ENCODE measurements at places on chromosomes 4 and X.
A peak's percentile ranks its signal among the peaks of the same experiment; 100 is the strongest.

DNA sequence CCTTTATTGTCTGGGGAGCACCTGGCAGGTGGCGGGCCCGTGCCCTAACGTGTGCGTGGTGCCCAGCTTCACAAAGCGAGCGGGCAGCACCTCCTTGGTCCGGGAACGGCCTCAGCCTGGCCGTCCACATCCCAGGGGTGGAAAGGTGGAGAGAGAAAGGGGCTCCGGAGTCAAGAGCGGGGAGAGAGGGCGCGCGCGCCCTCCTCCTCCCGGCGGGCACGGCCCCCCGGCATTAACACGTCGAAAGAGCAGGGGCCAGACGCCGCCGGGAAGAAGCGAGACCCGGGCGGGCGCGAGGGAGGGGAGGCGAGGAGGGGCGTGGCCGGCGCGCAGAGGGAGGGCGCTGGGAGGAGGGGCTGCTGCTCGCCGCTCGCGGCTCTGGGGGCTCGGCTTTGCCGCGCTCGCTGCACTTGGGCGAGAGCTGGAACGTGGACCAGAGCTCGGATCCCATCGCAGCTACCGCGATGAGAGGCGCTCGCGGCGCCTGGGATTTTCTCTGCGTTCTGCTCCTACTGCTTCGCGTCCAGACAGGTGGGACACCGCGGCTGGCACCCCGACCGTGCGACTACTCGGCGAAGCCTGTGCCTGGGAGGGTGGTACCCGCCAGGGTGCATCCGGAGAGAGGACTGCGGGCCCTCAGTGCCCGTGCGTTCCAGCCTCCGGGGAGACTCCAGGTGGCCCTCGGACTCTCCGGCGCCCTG lies at the start of gene KIT:
Gene KIT, plus strand, starts transcription at position 407 of the 701 bp plus-strand sequence. Its CDS starts 58 bp downstream, at position 465.
- peak; percentile 39 for DNase-seq

GRCh38 chrX:154002215-154002719 lies 17.4 kb downstream of the IRAK1 start:
- DNase-seq: no peak

- DNase-seq: no peak
Measured at GRCh38 chr4:74263551-74263950, 44.7 kb upstream of the EPGN start.

DNA sequence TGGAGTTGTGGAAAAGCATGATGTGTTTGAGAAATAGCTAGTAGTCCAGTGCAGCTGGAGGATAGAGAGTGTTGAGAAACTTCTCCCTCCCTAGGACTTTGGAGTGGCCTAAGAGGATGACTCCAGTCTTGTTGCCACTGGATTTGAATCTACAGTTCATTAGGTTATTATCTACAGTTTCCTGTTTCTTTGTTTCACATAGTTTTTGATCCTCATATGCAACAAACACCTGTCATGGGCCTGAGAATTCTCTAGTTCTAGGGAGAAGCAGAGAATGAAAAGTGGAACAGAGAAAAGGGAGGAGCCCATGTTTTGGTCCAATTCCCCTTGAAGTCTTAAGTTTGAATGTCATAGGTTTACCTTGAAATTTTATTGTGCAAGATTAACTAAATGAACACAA lies 73.6 kb upstream of the TBC1D9 start:
- no peak for DNase-seq

- no peak for DNase-seq
Measured at GRCh38 chrX:114970806-114971205, 46.6 kb downstream of the IL13RA2 start.

DNA sequence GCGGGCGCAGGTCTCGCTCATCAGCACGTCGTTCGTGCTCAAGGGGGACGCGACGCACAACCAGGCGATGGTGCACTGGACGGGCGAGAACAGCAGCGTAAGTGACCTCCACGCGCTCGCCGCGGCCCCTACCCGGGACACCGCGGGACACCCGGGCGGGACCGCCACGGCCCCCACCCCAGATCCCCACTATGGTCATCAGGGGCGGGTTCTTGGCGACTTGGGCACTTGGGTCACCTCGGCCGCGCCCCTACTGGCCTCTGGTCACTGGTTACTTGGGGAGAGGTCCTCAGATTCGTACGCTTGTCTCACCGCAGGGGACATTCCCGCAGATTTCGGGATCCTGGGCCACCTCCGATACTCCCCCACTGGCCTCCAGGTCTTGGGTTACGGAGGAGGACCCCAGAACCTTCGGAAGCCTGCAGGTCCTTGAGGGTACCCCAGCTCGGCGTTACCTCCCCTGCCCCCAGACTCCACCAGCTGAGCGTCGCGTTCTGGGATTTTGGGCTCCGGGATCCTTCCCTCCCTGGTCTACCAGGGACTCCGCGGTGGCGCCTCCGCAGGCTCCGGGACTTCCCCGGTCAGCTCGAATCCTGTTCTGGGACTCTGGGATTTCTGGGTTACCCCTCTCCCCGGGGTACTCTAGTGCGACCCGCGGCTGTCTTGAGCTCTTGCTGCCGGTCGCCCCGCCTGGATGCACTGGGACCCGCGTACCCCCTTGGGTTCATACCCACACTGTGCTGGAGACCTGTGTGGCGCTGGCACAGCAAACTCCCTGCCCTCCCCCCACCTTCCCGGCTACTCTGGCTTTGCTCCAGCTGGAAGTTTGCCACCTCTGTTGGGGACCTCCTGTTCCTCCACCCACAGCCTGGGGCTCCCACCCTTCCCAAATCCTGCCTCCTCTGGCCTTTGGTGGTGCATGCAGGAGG lies 956 bp downstream of the SORCS2 start:
- DNase-seq: no peak

DNA sequence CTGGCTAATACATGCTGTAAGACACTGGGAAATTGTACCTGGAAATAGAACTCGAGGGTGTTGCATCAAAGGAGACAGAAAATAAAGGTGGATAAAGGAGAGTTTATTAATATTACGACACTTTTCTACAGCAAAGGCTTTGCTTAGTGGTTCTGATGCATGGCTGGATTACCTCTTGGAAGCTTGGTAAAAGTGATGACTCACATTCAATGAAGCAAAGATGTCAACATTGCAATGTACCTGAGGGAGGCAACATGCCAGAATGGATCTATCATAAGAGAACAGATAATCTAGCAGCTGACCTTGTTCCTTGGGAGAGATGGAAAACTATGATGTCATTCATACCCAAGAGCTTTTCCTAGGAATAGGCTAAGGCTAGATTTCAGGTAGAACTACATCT lies 735.1 kb upstream of the DIAPH2 start:
- no peak for DNase-seq

- DNase-seq: no peak
Measured at GRCh38 chr4:81808011-81808672, 336.4 kb upstream of the RASGEF1B start.

- no peak for DNase-seq
Measured at GRCh38 chr4:124694946-124695598, 17.5 kb downstream of the ANKRD50 start.

- no peak for DNase-seq
Measured at GRCh38 chr4:42159271-42160001, 7.0 kb upstream of the BEND4 start.

- DNase-seq: no peak
Measured at GRCh38 chr4:147533331-147533730, 52.4 kb downstream of the EDNRA start.

DNA sequence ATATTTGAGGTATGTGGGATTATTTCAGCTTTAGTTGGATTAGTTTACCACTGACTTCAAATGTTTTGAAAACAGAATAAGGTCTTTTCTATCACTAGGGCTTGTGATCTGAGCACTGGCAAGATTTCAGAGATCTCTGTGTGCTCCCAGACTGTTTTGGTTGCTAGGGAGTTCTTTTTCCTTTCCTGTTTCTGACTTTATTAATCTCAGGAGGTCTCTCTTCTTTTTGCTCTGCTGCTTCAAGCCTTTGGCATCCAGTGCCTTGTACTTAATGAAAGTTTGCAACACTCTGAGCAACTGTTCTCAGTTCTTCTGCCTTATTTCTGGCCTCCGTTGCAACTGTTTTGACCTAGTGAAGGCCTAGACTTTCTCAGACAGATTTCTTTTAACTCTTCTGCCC lies 32.1 kb upstream of the PAQR3 start:
- DNase-seq: no peak

- DNase-seq: no peak
Measured at GRCh38 chrX:23592741-23593140, 74.6 kb upstream of the PRDX4 start.

DNA sequence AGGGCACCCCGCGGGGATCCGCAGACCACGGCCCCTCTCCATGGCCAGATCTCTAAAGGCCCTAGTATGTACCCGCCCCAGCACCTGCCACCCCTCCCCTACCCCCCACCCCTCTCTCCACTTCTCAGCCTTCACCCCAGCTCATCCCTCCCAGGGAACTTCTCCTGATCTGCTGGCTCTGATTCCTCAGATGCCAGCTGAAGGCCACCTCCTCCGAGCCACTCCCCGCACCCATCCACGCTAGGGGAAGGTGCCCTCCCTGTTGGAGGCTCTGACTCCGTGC lies 11.9 kb downstream of the PSAPL1 start:
- DNase-seq: no peak

DNA sequence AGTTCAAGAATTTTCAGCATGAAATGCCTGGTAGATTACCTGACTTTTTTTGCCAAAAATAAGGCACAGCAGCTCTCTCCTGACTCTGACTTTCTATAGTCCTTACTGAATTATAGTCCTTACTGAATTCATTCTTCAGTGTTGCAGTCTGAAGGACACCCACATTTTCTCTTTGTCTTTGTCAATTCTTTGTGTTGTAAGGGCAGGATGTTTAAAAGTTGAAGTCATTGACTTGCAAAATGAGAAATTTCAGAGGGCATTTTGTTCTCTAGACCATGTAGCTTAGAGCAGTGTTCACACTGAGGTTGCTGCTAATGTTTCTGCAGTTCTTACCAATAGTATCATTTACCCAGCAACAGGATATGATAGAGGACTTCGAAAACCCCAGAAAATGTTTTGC lies 168.0 kb downstream of the SOWAHB start:
- DNase-seq: no peak

DNA sequence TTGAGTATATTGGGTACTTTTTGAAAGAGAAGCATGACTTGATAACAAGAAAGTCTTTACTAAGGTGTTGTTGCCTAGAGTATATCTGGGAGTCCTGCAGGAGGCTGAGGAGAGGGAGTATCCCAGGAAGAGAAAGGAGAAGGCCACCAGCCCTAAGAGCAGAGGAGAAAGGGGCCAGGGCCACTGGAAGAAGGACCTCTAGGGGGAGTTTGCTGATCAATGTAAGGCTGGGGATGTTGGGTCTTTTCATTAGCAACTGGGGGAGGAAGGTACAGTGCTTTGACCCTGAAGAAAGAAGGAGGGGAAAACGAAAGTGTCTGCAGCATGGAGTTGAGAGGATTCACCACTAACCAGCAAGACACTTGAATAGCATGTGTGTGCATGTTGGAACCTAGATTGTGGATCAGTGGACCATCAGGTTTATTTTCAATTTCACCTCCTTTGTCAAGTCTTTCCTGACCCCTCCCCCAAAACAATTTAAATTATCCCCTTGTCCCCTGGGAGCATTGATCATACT lies 4.5 kb downstream of the SMIM9 start:
- no peak for DNase-seq

DNA sequence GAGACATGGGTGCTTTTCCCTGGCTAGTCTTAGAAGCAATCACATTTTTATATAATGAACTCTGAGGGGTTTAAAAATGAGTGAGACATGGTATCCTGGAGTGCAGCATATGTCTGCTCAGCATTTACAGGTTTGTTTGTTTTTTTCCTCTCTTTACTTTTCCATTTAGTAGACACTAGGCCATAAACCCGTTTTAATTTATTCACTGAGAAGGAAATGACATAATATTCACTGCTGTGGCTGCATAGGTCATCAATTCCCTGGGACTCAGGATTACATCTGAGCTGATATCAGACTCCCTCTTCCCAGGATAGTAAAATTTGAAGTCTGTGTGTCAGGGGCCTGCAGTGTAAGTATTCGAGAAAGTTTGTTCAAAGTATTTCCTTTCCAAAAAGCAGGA lies 178.9 kb upstream of the SPRY1 start:
- no peak for DNase-seq

- no peak for DNase-seq
Measured at GRCh38 chrX:45232139-45232538, 31.5 kb upstream of the DIPK2B start.

DNA sequence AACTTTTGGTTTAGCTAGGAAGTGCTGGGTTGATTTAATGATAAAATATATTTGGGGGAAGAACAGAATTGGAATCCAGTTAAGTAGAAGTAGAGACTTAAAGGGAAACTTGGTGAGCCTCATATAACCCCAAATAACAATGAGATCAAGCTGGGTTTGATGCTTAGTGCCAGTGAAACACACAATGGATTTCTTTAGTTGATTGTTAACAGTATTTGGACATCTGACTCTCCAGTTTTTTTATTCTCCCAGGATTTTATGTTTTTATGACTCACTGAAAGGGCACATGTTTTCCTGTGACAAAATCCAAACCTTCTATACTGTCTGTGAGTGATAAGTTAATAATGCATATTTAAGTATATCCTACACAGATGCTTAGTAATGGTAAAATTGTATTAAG lies 2.7 kb upstream of the NEUROG2 start:
- DNase-seq: no peak

DNA sequence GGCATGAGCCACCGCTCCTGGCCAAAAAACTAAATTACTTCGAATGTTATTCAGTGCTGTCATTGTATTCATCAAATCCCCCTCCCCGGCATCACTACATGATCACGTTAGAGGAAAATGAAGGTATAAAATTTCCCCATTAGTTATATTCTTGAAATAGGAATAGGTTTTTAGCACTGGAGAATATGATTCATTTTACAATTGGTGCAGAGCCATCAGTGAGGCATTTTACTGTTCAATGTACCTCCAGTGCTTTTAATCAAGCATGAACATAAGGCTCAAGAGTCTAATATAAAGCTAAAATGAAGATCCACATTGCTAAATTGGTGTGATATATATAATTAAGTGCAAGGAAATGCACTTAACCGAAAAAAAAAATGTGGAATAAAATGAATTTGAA lies 18.3 kb downstream of the KLF3 start:
- no peak for DNase-seq

- no peak for DNase-seq
Measured at GRCh38 chrX:41946235-41946634, 22.9 kb upstream of the CASK start.

DNA sequence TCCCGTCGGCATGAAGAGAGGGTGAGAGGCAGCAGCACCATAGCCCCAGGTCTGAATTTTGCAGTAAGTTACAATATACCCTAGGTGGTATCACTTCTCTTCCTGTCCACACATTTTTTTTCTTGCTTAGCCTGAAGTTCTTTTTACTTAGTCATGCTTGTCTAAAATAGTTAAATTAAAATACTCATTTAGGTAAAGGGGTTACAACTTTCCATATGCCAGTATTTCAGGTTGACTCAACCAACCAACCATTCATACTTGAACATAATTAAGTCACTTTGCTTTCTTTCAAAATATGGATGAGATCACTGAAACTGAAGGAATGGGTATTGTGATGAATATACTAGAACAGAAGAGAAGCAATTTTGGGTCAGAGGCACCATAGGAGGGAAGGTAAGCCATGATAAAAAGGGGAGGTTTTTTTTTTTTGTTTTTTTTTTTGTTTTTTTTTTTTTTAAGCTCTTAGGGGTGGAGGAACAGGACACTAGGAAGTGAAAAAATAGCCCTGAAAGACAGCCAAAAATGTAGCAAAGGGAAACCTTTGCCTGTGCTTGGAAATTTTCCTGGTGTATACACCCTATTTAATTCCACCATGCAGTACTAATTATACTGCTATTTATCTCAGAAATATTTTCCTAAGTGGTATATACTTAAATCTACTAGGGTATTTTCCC lies 41.8 kb downstream of the RPS6KA3 start:
- no peak for DNase-seq

GRCh38 chrX:119624417-119624816 lies 18.2 kb upstream of the NKRF start:
- DNase-seq: no peak

Data from putamen (tissue), 1 donor.